ENCODE measurements at places on chromosomes 4 and X.

DNA sequence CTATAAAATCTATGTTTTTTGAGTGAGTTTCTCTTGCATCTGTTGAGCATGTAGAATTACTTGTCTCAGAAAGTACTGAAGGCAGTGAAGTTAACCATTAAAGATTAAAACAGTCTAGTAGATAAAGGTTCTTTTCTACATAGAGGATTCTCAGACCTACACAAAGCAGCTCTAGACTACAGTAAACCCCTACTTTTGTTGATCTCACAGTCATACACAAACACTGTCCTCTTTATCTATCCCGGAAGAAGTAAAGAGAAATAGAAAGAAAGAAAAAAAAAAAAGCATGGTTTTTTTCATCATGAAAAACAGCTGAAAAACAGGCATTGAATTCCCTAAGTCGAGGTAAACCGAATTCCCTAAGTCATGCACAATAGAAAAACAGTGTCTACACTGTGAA is 58.6 kb downstream of the COL25A1 start:
- no peak for DNase-seq

DNA sequence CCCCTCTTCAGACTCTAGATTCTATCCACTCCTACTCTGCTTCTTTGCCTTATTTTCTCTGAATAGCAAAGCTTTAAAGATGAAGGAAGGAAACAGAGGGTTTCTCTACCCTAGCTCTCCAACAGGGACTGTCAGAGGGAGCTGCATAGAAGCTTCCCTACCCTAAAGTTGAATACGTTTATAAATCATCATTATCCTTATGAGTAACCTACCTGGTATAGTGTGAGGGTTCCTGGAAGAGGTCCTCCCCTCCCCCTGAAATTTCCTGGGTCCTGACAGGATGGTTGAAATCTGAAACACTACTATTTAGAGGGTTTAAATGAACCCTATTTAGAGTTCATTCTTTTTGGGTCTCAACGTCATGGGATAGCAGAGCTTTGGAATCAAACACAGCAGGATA is 187.0 kb upstream of the RBPJ start:
- DNase-seq: no peak

- DNase-seq: no peak
Observed at GRCh38 chr4:98283219-98284189, 22.3 kb downstream of the RAP1GDS1 start.

GRCh38 chr4:48297256-48297846 is 27.7 kb upstream of the TEC start:
- no peak for DNase-seq

- peak; percentile 83 for DNase-seq
Observed at GRCh38 chrX:71103110-71103983, 3.2 kb downstream of the CXorf65 start.

- DNase-seq: no peak
Observed at GRCh38 chrX:29842552-29842951, 372.8 kb upstream of the MAGEB2 start.

GRCh38 chr4:73086095-73086868 is 16.8 kb upstream of the COX18 start:
- peak; percentile 40 for DNase-seq

GRCh38 chrX:153885968-153886903 is at the start of gene L1CAM:
Gene L1CAM, minus strand, starts transcription at chrX:153886173. Its CDS starts 10,337 bp downstream, at chrX:153875836.
- peak; percentile 30 for DNase-seq
